ENCODE measurements at places on chromosomes 2 and 18.

GRCh38 chr18:7904529-7904928 lies 337.4 kb downstream of the PTPRM start:
- no peak for DNase-seq

GRCh38 chr2:88601286-88601685 lies 26.0 kb downstream of the EIF2AK3 start:
- DNase-seq: no peak

DNA sequence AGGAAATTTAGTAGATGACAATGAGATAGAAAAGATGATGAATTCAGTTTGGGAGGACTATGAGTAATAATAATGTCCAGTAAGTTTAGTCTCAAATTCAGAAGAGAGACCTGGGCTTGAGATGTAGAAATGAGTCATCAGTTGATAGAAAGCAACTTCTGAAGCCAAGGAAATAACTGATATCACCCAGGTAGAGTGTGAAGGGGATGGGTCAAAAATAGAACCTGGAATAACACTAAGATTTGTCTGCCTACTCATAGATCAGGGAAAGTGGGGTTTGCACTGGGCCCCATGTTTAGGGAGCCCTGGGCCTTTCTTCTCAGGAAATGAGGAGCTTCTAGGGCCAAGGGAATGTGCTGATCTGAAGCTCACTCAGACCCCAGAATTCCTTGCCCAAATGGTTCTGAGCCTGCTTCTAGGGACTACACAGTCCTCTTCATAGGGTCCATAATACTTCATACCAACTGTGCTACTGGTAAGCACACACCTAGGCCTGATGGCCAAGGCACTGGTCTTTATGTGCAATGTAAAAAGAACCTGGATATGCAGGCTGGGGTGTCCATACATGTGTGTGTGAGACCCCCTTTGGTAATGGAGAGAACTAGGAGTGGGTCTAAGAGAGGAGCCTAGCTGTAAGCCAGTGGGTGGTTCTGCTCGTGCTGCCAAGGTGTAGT lies 141.2 kb downstream of the IKZF2 start:
- no peak for DNase-seq

GRCh38 chr2:46711156-46711555 lies 204.4 kb downstream of the MCFD2 start:
- no peak for DNase-seq

DNA sequence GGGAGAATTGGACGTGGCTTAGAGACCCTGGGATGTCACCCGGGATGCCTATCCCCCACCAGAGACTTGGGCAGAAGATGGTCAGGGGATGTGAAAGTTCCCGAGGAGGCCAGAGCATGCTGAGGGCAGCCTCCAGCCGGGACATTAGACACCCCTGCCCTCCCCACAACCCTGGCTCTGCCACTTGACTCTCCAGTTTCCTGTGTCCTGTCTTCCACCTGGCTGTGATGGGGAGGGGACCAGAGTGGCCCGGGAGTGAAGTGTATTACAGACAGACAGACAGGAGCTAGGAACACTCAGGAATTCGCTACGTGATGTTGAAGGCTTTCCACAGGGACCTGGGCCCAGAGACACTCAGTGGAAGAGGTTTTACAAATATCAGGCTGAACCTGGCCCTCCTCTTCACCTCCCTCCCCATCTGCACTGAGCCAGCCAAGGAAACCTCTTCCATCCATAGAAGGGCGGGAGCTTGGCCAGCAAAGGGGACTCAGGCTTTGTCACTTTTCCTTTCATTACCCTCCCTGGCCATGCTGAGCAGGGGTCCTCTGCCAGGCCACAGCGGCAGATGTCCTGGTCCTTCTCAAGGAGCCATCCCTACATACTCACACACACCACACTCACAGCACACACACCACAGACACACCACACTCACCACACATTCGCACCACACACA lies 60.7 kb downstream of the SDC1 start:
- DNase-seq: no peak

- no peak for DNase-seq
Measured at GRCh38 chr2:217412277-217412676, 552.4 kb upstream of the TNP1 start.

GRCh38 chr2:121152861-121153260 lies 132.1 kb downstream of the TFCP2L1 start:
- no peak for DNase-seq

GRCh38 chr2:23699580-23699925 lies 227.4 kb downstream of the ATAD2B start:
- no peak for DNase-seq

DNA sequence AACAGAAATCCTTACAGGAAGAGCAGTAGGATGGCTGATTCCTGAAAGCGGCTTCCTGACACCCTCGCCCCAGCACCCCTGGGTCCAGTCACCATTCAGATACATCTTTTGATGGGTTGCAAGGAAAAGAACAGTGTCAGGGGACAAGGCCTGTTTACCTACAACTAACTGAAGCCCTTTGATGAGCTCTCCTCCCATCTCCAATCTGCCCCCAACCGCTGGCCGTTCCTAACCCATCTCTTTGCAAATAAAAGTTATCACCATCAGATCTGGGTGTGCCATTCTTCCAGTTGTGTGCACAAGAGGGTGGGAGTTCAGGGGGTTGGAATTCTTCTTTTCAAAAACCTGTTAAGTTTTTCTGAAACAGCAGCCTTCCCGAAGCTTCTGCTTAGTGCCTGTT lies 48.9 kb downstream of the ARL4C start:
- DNase-seq: no peak

- DNase-seq: no peak
Measured at GRCh38 chr18:26655525-26656430, 107.4 kb upstream of the KCTD1 start.

GRCh38 chr2:63619328-63619727 lies 30.6 kb downstream of the MDH1 start:
- DNase-seq: no peak

DNA sequence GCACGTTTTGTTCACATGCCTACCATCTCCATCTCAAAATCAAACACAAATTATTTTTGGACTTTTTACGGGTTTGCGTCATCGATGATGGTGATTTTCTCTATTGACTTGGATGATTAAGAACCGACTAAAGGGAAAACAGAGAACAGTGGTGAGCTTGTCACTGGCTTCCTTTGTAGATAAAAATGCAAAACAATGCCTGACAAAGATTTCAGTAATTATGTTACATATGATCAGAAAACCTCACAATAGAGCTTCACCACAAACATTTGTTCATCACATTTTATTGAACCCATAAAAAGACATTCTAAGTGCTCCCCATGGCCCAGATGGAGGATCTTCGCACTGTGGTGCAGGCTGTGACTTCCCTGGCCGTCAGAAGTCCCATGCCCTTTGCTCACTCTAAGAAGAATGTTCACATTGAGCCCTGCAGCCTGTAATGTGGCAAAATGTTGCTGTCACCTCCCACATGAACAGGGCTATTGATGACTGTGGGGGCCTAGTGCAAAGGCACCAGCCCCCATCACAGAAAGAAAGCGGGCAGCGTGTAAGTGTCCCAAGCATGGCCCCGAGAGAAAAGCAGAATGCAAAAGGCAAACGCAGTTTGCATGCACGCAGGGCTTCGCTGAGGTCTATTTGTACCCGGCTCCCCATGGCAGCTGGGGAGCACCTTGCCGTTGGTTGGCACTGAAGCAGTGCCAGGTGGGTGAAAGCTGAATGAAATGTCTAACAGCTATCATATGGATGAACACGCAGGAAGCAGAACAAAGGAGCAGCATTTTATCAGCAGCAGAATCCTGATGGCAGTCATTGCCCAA lies 60.6 kb downstream of the BCL2 start:
- DNase-seq: no peak

DNA sequence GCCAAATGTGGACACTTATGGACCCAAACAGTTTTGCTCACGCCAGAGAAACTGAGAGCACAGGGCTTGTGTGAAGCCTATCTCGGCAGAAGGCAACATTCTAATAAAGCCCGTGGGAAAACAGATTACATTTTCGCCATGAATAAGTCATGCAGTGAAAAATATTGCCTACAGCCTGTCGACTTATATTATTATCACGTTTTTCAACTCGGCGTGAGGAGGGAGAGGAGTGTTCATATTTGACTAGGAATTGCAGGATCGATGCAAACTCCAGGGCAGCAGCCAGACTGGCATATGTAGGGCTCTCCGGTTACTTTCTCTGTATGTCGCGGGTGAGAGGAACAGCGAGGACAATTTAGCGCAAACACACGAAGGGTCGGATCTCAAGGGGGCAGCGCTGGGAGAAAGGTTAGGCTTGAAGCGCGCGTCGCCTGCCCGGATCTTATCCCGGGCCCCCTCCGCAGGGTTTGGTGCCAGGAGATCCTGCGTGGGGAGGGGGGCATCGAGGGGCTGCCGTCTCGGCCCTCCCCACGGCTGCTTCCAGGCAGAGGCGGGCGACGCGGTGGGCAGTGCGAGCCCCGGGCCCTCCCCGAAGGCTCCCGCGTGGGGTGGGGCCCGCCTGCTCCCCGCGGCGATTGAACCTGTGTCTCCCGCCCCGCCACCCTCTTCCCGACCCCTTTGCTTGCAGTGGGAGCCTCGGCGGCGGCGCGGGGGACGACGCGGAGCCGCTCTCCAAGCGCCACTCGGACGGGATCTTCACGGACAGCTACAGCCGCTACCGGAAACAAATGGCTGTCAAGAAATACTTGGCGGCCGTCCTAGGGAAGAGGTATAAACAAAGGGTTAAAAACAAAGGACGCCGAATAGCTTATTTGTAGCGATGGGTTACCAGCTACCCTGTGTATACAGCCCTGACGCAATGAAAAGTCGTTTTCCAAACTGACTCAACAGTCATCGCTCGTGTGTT lies 4.4 kb downstream of the ADCYAP1 start:
- DNase-seq: no peak

DNA sequence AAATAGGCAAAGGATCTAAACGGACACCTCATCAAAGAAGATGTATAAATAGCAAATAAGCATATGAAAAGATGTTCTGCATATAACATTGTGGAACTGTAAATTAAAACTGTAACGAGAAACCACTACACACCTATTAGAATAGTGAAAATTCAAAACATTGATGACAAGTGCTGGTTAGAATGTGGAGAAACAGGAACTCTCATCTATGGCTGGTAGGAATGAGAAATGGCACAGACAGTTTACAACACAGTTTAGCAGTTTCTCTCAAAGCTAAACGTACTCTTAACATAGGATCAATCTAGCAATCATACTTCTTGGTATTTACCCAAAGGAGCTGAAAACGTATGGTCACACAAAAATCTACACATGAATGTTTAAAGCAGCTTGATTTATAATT lies 126.2 kb downstream of the TRIB2 start:
- DNase-seq: no peak
